Uterine smooth muscle cell (primary cell): ENCODE measurements at places on chromosomes 1 and 21. TPM values are rescaled to one million over a fixed set of nuclear protein-coding genes. Genes with fewer than 3 reads are reported as not detected.

The HAPLN2 gene
- total RNA-seq: not detected in 2 replicates

The SARS1 gene
- 424 and 510 TPM in 2 replicates for total RNA-seq

The TNFAIP8L2 gene
- total RNA-seq: not detected in 2 replicates

The ADAMTS5 gene
- total RNA-seq: 4.0 and 4.2 TPM in 2 replicates

The PTGER3 gene
- total RNA-seq: 3.0 and 15.6 TPM in 2 replicates

The TDRD10 gene
- not detected in 2 replicates for total RNA-seq

The BACE2 gene
- total RNA-seq: 25.2 and 41.2 TPM in 2 replicates

The PRMT2 gene
- total RNA-seq: 130 and 175 TPM in 2 replicates

The PAQR7 gene
- 8.0 and 9.6 TPM in 2 replicates for total RNA-seq

The DMRTA2 gene
- 0.11 TPM in 1 of 2 replicates, not detected in the other for total RNA-seq

The FAM72A gene
- total RNA-seq: 3.0 and 5.5 TPM in 2 replicates

The PAQR6 gene
- 0.22 and 0.37 TPM in 2 replicates for total RNA-seq

The GJA5 gene
- 0.44 and 0.50 TPM in 2 replicates for total RNA-seq

The BRINP3 gene
- total RNA-seq: not detected in 2 replicates

The CA6 gene
- not detected in 2 replicates for total RNA-seq

The CRNN gene
- not detected in 2 replicates for total RNA-seq

The SPRR2E gene
- not detected in 2 replicates for total RNA-seq

The LIPI gene
- not detected in 2 replicates for total RNA-seq

The HES4 gene
- total RNA-seq: 2.0 and 3.7 TPM in 2 replicates

The PROX1 gene
- total RNA-seq: under 0.01 and 0.12 TPM in 2 replicates

The KLHDC9 gene
- total RNA-seq: 1.3 and 1.6 TPM in 2 replicates

The TRNP1 gene
- total RNA-seq: 28.4 and 62.3 TPM in 2 replicates

The RGS2 gene
- 34.7 and 63.0 TPM in 2 replicates for total RNA-seq

The OR2G6 gene
- not detected in 2 replicates for total RNA-seq
